CD4-positive, alpha-beta T cell treated with Interleukin-17A for 1 hour (primary cell): ENCODE measurements at places on chromosomes 2 and 18.

GRCh38 chr2:82790206-82791021, 1668.7 kb downstream of the SUCLG1 start:
- no peak for DNase-seq

DNA sequence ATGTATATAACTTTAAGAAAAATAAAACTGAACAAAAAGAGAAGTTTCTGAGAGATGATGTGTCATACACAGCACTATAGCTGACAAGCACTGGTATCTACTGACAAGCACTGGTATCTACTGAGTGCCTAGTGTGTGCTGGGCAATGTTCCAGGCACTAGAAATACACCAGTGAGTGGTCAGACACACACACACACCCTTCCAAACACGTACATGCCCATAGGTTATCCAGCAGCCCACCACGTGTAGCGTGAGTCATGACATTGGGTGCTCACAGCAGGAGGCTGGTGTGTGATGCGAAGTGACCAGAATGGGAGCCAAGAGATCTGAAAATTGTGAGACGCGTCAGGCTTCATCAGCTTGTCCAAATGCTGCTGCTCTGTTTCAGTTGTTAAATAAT, 12.2 kb upstream of the GNAL start:
- no peak for DNase-seq

DNA sequence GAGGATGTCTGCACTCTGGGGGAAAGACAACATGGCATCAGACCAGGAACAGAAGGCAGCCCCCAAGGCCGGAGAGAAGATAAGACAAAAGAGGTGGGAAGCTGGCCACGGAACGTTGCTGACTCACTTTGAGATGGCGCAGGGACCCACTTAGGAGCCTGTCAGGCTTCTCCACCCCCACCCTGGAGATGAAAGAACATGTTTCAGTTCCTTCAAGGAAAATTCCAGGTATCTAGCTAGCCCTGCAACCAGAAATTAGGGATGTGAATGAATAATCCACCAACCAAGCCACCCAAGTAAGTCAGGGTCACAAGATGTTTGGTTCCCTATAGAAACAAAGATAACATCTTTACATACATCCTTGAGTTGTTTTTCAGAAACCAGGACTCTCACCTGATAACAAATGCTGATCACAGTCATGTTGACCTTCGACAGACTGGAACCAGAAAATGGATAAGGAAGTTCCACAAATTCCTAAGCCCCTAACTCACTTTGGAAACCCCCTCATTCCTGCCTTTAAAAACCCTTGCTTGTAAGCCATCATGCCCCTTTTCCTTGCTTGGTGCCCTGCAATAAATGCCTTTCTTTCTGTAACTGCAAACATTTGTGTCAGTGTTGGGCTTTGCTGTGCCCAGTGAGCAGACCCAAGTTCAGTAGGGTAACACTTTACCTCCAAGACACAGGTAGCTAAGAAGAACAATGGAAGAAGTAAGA, 31.9 kb downstream of the PSTPIP2 start:
- no peak for DNase-seq

- DNase-seq = no peak
Measured at GRCh38 chr2:985317-985898, 34.8 kb downstream of the SNTG2 start.

DNA sequence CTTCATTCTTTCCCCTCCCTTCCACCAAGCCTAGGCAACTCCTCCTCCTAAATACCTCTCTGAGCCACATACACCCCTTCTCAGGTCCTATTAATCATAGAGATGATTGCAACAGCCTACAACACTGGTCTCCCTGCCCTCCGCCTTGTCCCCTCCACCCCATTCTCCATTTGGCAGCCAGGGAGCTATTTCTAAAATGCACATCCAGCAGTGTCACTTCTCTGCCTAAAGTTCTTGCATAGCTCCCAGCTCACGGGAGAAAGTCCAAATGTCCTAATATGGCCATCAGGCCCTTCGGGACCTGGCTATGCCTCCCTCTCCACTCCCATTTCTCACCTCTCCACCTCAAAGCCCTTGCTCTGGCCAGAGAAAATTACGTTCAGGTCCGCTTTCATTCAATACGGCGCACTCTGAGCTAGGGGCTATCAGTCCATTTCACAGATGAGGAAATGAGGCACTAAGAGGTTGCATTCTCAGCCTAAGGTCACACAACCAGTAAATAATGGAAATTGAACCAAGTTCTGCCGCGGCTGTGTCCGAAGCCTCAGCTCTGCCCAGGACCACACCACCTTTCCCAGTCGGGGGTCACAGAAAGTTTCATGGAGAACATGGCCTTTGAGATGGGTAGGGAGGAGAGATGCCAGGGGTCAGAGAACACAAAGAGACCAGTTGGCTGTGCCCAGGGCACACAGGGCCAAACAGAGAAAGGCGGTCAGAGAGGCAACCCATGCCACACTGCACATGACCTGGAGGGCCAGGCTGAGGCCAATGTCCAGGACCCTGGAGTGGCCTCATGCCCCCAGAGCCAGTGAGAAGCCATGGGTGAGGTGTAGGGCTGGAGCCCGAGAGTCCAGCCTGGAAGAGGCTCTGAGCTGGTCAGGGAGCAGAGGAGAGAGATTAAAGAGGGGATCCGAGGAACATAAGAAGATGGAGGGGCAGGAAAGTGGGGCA, 72.8 kb downstream of the TNS1 start:
- no peak for DNase-seq

- DNase-seq = no peak
Measured at GRCh38 chr18:45850021-45850420, 24.5 kb downstream of the SIGLEC15 start.

DNA sequence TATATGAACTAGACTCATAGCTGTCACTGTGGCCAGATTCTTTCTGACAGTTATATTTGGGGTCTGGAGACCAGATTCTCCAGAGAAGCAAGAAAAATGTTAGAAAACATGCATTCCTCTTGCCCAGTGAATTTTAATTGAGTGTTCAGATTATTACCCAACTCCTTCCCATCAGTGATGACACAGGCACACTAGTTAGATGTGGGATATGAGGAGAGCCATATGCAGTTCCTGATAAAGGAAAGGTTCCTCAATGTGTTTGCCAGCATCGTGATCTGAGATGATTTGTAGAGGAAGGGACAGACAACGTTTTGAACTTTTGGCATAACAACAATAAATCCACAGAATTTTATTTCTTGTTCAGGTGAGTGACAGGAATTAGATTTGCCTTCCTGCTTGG, 308.6 kb downstream of the PIEZO2 start:
- no peak for DNase-seq

DNA sequence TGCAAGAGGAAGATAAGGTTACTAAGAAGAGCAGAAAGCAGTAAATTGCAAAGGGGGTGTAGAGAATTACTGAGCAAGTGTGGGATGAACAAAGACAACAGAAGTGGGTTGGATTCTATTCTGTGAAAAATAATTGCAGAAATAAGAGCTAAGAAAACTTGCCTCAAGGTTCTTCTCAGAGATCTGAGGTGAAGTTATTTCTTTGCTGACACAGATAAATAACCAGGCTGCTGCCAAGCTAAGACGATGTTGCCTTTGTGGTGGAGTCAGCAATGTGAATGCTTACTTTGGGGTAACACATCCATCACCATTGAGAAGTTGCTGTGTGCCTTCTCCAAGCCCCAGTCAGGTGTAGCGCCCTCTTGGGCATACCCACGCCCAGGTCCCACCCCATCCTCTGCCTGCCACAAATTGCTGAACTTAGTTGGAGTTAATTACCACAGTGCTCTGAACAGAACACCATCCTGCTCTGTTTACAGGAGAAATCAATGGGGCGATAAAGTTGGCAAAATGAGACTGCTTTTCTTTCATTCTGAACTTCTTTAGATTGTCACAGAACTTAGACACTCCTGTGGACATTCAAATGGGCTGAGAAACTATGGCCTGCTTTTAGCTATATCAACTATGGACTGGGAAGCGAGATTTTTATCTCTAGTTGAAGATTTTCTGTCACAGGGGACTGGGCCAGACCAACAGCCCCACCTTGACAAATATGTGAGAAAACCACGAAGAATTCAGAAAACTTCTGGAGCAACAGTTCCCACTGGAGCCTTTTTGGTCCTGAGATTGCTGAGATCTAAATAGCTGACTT, 283.6 kb downstream of the TMX3 start:
- DNase-seq = no peak

- DNase-seq = no peak
Measured at GRCh38 chr2:201880993-201881611, 74.8 kb downstream of the CDK15 start.

DNA sequence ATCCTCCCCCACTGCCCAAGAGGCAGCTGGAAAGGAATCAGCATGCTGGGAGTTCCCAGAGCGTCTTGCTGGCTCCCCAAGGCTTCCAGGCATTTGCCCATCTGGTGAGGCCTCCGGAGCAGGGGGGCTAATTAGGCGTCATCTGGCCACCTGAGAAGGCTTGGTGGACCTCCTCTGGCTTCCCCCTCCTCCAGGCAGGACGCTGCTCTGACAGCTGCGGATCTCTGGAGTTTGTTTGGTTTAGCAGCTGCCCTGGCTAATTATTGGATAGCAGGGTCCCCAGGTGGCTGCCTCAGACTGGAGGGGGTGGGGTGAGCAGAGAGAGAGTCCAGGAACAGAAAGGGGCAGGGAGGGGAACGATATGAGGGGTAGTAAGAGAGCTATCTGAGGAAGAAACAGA, 425.2 kb upstream of the MEX3C start:
- DNase-seq = no peak

DNA sequence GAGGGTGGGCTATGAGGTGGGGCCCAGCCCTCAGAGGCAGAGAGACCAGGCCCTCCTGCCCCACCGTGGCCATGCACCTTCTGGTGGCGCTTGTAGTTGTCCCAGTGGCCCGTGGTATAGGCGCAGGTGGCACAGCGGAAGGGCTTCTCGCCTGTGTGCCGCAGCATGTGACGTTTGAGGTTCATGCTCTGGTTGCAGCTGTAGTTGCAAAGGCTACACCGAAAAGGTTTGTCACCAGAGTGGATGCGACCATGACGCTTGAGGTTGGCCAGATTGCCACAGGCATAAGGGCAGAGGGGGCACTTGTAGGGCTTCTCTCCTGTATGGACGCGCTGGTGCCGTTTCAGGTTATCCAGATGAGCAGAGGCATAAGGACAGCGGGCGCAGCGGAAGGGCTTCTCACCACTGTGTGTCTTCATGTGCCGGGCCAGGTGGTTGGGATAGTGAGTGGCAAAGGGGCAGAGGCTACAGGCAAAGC, 2.9 kb downstream of the ZNF513 start:
- no peak for DNase-seq

GRCh38 chr18:80167931-80168330, 58.9 kb downstream of the ADNP2 start:
- DNase-seq = no peak

DNA sequence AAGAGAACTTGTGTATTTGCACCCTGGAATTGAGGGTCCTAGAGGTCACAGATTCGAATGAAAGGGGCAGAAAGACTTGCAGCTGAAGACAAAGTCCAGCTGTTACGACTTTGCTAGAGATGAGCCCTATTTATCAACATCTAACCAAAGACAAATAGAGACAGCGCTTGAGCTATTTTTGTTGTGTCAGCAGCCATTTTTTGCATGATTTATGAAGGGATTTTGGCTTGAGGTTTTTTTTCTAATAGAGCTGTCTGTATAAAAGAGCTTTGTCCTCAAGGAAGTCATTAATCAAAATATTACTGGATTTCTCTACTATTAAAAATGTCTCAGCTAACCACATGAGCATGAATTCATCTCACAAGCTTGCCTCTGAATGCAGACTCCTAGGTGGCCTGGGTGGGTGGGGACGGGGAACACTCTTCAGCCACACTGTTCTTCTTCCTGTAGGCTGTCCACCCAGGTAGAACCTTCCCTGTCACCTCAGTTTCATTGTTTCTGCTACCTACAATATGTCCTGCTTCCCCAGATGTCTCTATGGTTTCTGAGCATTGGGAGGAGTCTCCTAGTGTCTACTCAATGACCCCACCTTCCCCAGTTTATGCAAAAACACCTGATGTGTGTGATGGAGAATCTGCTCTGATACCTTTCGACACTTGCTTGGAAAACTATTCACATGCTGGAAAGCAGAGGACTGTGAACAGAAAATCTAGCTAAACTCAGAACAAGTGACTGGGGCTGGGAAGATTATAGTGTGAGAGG, 7.2 kb upstream of the CD226 start:
- peak; percentile 40 for DNase-seq

GRCh38 chr2:11092701-11093335, 62.4 kb upstream of the SLC66A3 start:
- no peak for DNase-seq

DNA sequence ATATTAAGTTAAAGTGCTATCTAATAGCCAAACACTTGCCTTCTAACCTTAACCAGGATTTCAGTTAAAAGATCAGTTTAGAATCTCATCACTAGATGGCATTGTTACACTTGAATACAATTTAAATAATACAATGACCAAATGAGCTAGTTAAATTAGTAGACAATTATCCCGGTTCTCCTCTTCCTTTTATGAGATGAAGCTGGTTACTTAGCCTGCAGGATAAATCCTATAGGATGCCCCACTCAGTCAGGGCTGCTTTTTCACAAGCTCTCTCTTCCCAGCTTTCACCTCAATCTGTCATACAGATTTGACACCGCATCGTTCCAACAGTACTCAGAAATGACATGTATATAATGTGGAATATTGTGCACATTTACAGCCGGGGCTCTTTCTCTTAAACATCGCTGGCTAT, 678.8 kb downstream of the KCNJ3 start:
- DNase-seq = no peak

DNA sequence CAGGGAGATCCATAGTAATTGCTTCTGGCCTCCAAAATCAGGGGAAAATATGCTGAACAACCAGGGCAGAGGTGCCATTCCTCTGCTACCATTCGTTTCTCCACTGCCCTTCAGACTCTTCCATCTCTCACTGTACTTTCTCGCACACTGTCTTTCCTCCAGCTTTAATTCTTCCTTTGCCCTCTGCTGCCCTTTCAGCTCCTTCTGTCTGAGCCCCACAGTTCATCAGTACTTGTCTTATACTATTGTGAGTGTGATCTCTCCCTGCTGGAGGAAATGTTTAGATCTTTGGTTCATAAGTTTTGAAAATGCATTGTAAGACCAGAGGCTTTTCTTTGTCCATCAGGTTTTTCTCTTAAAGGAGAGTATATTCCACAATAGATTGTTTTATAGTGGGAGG, 184.9 kb upstream of the DTNA start:
- DNase-seq = no peak
